CD4-positive, alpha-beta T cell treated with Interferon alpha-2 for 1 hour (primary cell): ENCODE measurements at places on chromosomes 12 and 14.

DNA sequence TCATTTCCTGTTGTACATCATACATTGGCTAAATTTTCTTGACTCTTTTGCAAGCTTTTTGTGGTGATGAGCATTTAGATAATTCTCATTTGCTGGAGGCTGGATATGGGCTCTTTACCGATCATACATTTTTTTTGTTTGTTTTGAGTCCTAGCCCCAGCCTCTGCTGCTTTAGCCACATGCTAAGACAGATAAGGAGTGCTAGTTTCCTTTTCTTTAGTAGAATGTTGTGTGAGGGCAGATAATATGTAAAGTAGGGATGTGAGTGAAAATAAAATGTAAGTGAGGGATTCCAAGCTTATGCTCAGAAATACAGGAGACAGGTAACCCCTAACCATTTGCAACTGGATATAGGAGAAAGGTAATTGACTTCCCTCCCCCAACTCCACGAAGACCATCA is 405.7 kb downstream of the TRHDE start:
- no peak for DNase-seq

DNA sequence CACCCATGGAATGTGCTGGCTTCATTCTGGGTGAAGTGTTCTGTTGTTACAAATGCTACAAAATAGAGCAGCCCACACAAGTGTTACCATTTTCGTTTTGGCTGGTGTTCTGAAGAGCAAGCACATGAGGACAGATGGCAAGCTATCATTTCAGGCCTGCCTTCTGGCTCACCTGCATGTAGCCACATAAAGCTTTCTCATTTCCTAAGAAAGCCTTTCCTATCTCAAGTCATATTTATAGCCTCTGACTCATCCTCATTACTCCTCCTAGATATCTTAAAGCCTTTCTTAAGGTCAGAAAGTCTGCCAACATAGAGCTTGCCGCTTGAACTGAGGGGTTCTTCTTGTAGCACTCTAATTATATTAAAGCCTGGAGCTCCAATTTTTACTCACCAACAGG is 89.0 kb downstream of the PTPRR start:
- no peak for DNase-seq

DNA sequence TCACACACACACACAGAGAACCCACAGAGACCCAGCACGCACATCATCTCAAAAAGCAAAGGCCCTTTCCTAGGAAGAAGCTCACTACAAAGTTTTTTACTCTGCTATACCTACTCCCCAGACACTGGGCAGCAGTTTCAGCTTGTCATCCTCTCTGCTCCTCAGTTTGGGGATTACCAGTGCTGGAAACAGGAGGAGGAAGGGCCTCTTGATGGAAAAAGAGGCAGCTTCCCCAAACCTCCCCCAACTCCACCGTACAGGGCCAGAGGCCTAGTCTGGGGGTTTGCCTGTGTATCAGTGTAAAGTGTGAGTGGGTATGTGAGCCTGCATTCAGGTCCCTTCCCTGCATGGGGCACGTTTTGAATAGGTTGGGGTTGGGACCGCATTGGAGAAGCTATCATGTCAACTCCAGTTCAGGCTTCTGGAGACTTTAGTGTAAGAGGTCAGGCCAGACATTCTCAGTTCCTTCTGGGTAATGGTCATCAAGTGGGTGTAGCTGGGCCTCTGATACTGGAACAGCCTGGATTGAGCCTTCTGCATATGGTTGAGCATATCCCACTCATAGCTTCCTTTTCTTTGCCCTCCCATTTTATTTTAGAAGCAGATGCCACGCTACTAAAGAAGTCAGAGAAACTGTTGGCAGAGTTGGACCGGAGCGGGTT is 1.2 kb downstream of the REM2 start:
- DNase-seq: no peak

DNA sequence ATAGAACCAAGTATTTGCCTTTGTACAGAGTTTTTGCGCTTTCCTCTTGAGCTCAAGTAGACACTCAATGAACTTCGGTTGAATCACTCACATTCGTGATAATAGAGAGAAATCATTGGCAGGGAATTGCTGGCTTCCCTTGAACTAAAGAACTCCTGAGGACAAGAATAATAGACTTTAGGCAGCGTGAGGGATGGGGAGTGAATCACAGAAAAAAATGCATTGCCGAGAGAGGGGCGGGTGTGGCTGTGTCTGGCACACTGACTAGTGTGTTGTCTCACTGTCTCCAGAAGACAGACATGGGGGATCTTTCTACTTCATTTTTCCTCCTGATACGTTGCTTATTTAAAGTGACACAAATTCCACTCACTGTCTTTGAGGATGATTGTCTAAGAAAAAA is 805.2 kb downstream of the BCL11B start:
- no peak for DNase-seq

DNA sequence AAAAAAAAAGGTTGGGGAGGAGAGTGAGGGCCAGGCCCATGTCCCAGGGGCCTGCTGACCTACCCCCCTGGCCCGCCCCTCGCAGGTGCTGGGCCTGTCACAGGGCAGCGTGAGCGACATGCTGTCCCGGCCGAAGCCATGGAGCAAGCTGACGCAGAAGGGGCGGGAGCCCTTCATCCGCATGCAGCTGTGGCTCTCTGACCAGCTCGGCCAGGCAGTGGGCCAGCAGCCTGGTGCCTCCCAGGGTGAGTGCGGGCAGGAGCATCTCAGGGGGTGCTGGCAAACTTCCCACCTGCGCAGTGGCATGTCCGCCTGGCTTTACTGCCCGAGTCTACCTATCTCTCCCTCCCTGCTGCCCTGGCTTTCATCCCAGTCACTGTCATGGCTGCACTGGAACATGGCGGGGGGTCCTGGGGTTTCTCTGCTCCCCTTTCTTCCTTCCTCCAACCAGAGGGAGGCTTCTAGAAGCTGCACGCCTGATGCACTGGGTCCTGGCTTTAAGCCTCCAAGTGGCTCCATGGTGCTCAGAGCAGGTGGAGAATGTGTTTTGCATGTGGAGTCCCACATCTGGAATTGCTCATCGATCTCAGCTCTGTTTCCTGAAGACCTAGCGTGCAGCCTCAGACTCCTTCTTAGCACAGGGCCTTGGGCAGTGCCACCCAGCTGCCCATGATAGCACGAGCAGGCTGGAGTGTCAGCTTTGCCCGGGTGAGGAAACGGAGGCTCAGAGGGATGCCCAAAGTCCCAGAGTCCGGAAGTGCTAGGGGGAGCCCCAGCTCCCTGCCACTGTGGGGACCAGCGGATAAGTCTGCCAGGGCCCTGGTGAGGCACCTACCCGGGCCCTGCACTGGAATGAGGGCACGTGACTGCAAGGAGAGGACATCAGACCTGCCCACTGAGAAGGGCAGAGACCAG is 46.3 kb downstream of the PHETA1 start:
- no peak for DNase-seq
